Hematopoietic multipotent progenitor cell treated with erythropoietin and hydrocortisone succinate and interleukin-3 and kit ligand, for 8 days (in vitro differentiated cells): ENCODE measurements at places on chromosomes 7 and 10.

GRCh38 chr7:29471444-29472138, 92.0 kb upstream of the PRR15 start:
- no peak for DNase-seq

- DNase-seq = no peak
Measured at GRCh38 chr7:43679210-43680068, 49.9 kb downstream of the COA1 start.

GRCh38 chr7:96697822-96698221, 11.8 kb downstream of the SEM1 start:
- no peak for DNase-seq

DNA sequence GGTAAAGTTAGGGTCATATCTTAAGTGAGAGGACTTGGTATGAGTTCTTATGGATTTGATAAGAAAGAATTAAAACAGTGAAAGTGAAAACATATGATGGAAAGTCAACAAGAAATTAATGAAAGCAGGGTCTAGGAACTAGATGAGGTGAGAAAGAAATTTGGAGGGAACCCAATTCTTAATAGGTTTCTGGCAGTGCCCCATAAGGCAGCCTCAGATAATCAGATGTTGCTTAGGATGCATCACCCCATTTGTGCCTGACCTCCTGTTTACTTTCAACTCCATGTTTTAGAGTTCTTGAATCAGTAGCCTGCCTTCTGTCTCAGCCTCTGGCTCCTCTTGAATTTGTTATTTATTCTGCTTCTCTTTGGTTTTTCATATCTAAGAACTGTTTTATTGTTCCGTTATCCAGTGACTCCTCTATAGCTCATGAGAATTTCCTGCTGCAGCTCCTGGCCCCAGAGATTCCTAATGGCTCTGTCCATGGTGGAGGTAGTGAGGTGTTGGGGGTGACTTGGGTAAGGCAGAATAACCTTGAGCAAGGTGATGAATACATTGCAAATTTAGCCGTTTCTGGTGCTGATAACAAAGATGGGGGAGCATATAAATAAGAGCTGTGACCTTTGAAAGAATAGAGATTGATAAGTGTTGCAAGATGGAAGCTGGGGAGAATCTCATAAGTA, 17.6 kb downstream of the ITGB8 start:
- no peak for DNase-seq

- no peak for DNase-seq
Measured at GRCh38 chr7:38940774-38941173, 31.8 kb upstream of the VPS41 start.

GRCh38 chr7:100826514-100827329, 601 bp downstream of the EPHB4 start:
- no peak for DNase-seq

DNA sequence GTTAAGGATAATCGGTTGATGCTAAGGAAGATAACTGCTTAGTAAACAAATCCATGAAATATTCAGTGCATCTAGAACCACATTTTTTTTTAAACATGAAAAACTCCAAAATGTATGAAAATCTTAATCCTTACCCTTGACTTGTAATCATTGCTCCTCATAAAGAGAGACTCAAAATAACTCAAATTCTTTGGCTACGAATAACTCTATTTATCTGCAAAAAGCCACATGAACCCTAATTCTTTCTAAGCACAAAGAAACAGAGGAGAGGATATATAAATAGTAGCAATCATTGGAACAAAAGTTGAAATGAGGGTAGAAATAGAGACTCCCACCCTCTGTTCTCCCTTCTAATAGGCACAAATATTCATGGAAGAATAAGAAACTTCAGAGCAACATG, 40.2 kb downstream of the ANK3 start:
- DNase-seq = no peak

DNA sequence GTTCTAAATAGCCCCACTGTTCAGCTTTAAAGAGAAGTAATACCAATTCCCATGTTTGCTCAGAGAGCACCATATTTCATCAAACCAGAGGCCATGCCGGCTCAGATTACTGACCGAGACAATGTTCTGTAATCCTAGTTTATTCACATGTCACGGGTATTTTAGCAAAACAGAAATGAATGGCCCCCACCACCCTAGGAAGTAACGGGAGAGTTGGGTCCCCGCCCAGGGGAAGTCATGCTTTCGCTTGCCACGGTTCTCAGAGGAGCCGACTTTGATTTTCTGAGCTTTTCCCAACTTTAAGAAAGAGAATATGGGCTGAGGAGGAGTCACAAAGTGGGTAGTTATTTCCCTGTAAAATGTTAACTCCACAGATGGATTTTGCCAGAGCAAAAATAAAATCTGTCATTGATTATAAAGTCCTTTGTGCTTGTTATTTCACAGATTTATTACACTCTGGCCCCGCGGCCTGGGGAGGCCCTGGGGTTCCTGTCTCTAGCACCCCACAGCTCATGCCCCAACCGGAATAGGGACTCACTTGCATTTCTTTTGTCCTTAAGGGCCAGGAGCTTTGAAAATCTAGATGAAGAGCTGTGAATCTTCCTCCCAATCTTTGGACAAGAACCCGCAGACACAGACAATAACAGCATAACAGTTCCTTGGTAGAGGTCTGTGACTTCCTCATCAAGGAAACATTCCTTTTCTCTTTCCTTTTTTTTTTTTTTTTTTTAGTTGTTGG, 3.7 kb upstream of the GDF10 start:
- no peak for DNase-seq

- DNase-seq = no peak
Measured at GRCh38 chr7:95491201-95491600, 5.5 kb downstream of the ASB4 start.

DNA sequence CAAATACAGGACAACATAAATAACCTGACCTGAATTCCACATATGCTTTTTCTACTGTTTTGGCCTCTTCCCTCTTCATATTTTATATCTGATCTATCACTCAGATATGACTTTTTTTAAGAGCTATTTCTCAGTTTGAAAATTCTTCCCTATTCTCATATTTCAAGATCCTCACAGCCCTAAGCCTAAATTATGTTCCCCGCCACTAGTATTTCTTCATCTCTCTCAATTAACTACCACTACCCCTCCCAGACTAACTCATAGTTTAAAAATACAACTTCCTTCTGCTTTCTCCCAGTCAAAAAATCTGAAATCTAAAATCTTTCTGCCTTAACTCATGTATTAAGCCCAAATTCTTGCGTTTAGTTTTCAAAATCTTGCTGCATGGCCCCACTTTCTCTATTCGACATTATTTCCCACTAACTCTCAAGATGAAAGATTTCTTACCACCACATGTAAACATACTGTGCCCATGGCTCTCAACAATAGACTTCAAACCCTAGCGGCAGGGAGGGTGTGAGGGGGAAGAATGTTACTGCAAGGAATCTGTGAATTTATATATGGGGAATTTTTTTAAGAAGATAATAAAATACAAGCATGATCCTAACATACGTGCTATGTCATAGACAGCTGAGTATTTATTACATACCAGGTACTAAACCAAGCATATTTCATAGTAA, 64.6 kb downstream of the TFEC start:
- DNase-seq = no peak

GRCh38 chr7:55409482-55410225, 44.5 kb downstream of the LANCL2 start:
- DNase-seq = peak; percentile 8

DNA sequence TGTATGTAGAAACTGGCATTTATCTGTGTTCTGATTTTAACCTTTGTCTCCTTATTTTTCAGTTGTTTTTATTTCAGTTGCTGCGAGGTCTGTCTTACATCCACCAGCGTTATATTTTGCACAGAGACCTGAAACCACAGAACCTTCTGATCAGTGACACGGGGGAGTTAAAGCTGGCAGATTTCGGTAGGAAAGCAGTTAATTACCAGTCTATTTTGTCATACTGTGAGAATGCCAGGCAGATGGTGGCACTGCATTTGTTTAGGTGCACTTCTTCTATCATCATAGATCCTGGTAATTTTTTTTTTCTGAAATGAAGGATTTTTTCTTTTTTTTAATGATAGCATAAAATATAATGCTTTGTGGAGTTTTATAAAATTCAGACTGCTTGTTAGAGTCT, 321.4 kb downstream of the CDK14 start:
- no peak for DNase-seq

- DNase-seq = no peak
Measured at GRCh38 chr7:46205478-46205877, 284.4 kb upstream of the IGFBP3 start.

DNA sequence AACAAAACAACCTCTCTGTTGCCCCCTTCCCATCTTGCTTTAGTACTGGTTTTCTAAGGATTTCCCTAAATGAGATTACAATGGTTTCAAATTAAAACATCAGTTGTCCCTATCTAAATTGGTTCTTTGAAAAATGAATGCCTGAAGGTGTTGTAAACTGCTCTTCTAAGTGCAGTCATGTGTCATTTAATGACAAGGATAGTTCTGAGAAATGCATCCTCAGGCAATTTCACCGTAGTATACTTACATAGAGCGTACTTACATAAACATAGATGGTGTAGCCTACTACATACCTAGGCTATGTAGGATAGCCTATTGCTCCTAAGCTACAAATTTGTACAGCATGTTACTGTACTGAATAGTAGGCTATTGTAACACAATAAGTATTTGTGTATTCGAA, 278.1 kb downstream of the MAGI2 start:
- DNase-seq = no peak

DNA sequence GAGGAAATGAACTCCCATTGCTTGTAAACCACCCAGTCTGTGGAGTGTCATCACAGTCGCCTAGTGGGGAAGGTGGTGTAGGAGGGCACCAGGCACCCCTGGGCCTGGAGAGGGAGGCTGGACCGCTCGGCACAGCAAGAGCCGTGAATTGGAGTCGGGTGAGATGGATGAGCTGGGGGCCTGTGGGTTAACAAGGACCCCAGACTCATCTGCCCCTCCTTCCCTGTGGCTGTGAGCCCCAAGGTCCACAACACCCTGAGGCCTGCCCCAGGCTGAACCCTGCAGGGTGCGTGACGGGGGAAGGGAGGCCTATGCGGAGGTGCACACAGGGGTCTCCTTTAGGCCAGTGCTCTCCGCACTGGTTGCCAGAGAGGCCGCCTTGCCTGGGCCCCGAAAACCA, 581.4 kb upstream of the FOXK1 start:
- DNase-seq = no peak

GRCh38 chr10:69883310-69884023, 81.8 kb downstream of the COL13A1 start:
- peak; percentile 1 for DNase-seq

GRCh38 chr10:47181052-47181849, 118.7 kb upstream of the GDF10 start:
- no peak for DNase-seq

GRCh38 chr10:5538446-5538845, 13.7 kb downstream of the CALML3 start:
- DNase-seq = no peak

GRCh38 chr10:76917071-76917470, 720.5 kb downstream of the KCNMA1 start:
- no peak for DNase-seq

DNA sequence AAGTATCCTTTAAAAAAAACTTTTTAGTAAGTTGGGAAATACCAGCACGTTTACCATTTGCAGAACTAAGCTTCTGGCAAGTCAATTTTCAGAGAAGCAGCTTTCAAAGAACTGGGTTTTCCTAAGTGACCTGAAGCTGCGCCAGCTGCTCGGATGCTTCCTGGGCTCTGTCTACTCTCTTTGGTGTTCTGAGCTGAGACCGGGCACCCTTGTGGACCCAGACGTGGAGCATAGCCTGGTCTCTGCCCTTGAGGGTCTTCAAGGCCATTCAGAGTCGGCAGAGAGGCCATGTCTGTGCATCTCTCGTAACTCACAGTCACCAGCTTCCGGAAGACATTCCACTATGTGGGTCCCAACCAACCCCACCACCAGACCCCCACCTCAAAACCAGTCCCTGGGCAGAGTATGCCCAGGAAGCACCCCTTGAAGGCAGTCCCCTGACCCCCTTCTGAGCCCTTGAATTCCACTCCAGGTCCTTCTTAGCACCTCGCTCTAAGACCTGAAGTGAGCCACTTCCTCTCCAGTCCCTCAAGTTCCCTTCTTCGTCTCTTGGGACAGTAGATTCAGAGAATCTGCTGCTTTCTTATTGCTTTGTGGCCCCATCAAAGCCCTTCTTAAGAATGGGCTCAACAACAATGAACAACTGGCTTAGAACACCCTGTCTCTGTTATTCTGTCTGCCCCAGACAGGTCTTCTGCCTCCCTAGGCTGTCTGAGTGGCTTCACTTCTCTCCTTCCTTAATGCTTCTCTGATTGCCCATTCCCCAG, 8.5 kb downstream of the CALML5 start:
- DNase-seq = no peak

- no peak for DNase-seq
Measured at GRCh38 chr7:158791107-158791506, 38.2 kb downstream of the ESYT2 start.

- DNase-seq = no peak
Measured at GRCh38 chr7:1928645-1929348, 258.7 kb downstream of the ELFN1 start.

DNA sequence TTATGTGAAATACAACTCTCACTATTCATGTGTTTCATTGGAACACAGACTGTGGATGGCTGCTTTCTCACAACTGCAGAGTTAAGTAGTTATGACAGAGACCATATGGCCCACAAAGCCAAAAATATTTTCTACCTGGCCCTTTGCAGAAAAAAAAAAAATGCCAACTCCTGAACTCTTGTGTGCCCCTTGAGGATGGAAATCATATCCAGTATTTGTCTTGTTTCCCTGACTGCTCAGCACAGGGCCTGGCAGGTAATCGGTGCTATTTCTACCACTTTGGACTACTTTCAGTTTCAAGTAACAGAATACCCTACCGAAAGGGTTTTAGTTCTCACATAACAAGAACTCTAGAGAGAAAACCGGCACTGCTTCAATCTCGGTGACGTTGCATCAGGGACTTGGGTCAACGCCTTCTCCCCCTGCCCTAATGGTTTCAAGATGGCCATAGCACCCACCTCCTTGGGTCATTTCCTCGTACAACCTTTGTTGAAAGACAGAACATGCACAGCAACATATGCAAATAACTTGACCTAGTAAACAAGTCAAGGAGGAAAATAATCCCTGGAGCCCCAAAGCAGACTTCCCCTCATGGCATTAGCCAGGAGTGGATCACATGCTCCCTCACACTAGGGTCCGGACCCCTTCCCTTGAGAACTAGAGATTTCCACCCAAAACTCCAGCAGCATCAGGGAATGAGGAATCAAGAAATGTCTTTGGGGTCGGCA, 11.8 kb upstream of the GPNMB start:
- no peak for DNase-seq
